ENCODE measurements at places on chromosomes 2 and 18.

DNA sequence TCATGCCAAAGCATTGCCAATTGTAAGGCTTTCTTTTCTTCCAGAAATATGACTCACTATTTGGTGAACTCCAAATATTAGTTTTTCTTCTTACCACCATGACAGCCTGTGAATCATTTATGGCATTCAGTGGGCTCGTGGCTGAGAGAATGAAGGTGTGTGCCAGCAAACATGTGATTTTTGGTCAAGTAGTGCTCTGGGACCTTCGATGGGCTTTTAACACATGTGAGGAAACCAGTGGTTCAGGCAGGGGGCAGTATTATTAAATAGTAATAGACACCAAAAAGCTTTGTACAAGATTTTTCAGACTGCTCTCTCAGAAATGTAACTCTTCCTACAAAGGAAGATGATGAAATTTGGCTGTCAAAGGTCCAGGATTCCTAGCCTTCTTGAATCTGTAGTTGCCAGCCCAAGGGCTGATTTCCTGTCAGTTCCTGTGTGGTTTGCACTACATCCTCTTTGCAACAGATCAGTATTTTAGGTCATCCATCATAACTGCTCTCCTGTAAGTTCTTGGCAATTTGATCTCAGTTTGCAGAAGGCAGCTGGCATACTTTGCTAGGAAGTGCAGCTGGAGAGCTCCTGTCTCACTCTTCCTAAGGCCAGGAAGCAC is 64.3 kb downstream of the BABAM2 start:
- peak; percentile 75 for DNase-seq

DNA sequence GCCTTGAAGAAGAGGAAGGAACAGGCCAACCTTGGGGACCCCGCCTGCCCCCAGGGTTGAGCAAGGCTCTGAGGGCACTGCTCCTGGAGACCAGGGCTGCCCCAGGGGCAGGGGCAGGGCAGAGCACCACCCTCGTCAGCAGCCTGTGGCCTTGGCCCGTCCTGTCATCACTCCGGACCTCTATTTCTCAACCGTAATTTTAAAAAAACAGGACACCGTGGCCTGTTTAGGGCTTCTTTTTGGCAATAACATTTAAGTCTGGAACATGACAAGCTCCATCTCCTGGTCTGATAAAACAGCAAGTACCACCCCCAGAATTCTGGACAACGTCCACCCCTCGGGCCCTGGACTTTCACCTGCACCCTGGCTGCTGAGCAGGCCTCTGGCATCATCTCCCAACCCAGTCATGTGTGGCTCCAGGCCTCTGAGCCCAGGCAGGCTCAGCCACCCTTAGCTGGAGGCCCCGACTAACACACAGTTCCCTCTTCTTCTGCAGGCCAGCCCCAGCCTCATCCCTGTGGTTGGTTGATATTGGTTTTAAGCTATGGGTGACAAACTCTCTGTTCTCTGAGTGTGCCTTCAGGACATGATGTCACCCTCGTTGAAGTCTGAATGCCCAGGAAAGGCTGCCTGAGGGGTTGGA is 22.6 kb upstream of the ID2 start:
- no peak for DNase-seq

GRCh38 chr2:128778843-128779242 is 460.2 kb upstream of the HS6ST1 start:
- DNase-seq: no peak

DNA sequence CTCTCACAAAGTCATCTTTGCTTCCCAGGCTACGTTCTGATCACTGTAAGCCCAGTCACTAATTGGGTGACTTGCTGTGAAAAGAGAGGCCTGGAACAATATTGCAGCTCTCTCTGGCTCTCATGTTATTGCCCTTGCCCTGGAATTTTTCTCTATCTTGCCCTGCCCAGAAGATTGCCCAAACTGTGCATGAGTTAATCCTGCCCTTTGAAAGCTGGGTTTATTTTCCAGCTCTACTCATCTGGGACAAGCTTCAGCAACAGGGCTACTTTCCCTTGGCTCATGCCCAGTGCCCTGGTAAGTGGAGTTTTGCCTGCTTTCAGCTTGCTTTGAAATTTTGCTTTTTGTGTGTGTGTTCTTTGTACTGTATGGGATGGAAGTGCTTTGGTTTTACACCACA is 6.9 kb upstream of the EHBP1 start:
- DNase-seq: no peak

DNA sequence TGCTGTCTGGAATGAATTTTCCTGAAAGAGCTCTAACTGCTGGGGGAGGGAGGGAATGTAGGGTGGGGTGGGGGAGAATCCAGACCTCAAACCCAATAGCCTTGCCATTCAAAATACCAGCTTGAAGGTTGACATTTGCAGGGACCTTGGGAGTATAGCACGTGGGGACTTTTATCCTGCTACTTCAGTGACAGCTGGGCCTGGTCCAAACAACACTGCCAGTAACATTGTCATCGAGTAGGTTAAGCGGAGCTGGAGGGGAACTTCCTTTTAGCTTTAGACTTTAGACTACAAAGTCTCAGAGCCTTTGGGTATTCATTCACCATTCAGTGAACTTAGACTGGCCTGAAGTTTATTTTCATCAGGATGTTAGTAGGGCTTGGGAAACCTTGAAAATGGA is 248.7 kb downstream of the MEIS1 start:
- DNase-seq: no peak

DNA sequence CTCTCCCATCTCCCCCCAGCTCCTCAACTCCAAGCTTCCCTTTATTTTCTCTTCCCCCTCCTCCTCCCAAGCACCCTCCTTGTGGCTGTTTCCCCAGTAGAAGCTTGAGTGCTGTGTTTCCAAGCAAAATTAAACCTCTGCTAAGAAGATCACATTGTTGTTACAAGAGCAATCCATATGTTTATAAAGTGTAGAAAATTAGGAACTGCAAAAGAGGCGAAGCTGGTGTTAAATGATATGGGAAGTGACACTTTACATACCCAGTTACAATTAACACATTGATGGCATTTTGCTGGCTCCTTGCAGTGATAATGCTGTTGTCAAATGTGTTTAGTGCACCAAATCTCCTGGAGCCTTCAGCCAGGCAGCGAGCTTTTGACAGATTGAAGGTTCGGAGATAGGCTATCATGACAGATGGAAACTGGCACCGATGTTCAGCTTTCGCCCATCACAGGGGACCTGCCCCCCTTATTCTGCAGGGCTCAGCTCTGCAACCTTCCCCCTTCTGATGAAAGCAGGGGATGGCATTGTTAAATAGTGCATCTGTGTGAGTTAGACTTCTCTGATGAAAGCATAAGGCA is 259.8 kb upstream of the ATP5MC3 start:
- DNase-seq: no peak

DNA sequence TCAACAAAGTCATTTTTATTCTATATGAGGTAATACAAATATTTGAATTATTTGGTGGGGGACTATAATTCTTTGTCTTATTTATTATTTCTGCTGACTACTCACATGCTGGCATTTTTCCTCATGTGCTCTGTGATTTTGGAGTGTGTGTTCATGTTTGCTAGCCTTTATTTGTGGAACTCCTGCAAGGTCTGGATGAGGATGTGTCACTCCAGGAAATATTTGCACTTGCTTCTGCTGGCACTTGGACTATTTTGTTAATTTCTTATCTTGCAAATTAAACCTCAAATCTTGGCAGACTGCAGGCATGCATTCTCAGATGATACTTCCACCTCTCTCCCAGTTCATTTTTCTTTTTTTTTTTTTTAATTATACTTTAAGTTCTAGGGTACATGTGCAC is 34.1 kb downstream of the POLI start:
- no peak for DNase-seq

DNA sequence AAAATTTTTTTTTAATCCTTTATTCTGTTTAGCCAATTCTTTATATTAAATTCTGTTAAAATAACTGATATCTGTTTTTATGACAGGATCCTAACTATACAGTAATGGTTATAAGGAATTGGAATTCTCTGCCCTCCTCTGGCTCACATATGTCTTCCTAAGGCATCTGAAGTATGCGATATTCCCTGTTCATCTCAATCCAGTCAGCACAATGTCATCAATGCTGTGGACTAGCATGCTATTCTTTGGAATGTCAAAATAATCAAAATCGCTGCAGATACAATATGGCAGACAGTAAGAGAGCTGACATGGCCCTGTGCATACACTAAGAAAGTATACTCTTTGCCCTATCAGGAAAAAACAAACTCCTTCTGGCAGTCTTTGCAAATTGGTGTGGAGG is 107.6 kb downstream of the AP1S3 start:
- no peak for DNase-seq

DNA sequence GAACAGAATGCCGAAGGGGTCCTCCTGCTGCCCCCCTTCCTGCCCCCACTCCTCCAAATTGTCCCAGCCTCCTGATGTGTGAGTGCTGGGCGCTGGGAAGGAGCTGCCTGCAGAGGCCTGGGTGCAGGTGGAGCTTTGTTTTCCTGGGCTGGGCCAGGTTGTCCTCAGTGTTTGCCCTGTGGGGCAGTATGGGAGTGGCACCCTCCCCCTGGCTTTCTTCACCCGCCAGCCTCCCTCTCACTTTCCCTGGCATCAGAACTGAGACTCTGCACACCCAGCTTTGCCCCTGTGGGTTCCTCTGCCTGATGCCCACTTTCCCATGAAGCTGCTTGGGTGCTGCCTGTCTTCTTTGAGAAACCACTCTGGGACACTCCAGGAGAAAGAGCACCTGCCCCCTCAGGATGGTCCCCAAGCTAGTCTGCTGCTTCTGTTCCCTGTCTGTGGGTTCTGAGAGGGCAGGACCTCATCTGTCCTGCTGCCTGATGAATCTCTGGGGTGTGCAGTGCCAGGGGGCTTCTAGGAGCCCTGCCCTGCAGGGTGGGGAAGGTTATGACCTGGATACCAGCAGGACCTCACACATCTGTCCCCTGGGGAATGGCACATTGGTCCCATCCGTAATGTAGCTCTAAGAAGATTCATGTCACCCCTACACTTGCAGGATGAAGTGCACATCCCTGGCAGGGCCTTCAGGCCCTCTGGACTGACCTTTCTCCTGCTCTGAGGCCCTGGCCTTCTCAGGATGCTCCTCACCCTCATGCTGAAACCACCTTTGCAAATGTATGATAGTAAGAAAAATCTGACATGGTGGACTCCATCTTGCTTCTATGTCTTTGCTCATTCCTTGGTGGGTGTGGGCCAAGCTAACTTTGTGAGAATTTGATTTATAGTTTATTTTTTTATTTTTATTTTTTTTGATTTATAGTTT is 146.8 kb upstream of the HS6ST1 start:
- no peak for DNase-seq

DNA sequence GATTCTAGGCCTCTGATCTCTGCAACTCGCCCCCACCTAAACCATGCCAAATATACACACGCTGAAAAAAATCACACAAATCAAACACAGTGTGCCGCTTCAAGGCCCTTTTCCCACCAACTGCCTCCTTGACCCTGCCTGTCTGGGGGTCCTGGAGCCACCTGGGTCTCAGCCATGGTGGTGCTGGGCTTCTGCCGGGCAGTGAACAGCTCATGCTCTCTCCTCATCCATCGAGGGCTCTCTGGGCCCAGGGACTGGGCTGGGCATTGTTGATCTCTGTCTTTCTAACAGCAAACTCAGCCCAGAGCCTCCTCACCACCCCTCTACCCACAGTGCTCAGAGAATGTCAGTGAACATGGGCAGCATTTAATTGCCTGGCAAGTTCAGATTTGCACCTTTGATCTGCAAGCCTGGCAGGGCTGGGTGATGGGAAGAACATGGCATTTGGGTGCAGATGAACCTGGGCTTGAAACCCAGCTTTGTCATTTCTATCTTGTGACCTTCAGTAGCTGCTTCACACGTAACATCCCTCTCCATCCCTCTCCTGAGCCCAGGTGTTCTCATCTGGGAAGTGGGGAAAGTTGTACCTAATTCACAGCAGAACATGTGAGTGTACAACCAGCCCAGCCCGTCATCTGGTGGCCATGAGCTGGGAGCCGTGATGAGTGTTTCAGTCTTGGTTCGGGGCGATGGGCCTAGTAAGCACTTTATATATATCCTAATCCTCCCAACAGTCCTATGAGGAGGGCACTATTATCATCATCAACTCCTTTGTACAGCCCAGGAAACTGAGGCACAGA is 46.1 kb downstream of the SDC1 start:
- DNase-seq: no peak

DNA sequence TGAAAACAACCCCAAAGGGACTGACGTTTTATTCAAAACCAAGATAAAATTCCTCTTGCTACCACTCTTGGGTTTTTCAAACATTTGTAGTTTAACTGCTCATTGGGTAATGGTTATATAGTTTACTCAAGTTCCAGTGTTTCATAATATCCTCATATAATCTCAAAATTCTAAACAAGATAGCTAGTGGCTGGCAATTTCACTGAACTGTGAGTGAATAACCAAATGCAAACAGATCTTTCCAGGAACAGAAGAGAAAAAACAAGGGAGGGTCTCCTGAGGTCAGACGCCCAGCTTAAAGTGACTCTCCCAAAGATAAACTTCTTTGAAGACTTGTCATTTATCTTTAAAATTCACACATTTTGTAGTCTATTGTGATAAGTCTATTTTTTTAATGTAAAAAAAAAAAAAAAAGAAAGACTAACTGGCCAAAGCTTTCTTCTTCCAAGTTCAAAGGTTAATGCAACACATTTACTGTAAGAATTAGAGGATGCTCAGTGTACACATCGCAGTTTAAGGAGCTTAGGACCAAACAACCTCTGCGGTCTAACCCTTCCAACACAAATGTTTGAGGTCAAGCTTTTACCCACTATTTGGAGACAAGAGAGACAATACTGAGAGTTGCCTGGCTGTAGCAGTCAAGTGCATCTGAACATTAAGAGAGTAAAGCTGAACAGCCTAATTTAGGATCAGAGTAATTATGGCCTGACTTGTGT is 26.6 kb downstream of the LPIN2 start:
- DNase-seq: no peak

Measured in KG1 (cell line).